ENCODE measurements at places on chromosomes 3 and 15.

GRCh38 chr3:148998715-148999423 is 7.5 kb downstream of the GYG1 start:
- DNase-seq, result no peak

GRCh38 chr15:31049682-31050615 is 51.6 kb downstream of the TRPM1 start:
- DNase-seq, result no peak

DNA sequence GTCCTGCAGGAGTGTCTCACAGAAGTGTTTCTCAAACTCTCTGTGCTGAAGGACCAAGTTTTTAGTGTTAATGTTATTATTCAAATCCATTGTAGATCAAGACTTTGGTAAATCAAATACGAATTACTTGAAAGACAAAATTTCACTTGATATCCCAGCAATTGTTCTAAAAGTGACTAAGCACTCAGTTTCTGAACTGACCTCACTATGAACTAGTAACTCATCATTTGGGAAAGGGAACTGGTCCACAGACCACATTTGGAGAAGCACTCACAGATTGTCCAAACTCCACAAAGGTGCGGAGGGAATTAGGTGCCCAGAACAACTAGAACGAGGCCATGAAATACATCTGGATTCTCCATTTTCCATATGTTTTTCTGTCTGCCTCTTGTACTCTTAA is 25.6 kb downstream of the FAM43A start:
- DNase-seq, result no peak

- DNase-seq, result no peak
Measured at GRCh38 chr15:68818066-68818768, 2.5 kb downstream of the ANP32A start.

GRCh38 chr15:31271224-31271635 is 55.4 kb upstream of the KLF13 start:
- DNase-seq, result no peak

DNA sequence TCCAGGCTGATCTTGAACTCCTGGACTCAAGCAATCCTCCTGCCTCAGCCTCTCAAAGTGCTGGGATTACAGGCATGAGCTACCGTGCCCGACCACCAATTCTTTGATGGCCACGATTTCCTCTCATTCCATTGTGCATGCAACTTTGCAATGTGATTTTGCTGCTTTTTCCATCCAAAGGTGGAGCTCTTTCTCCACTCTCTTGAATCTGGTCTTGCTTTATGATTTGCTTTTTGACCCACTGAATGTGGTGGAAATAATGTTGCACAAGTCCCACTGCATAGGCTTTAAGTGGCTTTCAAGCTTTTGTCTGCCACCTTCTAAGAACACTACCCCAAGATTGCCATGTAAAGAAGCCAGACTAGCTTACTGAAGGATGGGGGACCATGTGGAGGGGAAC is 10.6 kb downstream of the RPS27L start:
- DNase-seq, result no peak

DNA sequence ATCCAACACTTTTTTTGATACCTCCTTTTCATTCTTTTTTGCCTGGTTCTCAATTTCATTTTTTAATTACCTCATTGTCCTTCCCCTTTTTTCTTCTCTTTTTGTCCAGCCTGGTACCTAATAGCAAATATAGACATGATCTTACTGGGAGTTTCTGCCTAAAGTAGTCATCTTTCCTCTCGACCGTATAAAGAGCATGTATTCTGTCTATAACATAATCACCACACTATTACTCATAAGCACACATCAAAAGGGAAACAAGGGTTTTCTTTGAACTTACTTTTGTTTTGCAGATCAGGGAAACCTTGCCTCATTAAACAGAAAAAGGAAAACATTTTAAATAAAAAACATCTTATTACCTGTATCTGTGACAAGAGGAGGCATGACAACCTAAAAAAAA is 33.0 kb downstream of the FAM98B start:
- DNase-seq, result no peak

DNA sequence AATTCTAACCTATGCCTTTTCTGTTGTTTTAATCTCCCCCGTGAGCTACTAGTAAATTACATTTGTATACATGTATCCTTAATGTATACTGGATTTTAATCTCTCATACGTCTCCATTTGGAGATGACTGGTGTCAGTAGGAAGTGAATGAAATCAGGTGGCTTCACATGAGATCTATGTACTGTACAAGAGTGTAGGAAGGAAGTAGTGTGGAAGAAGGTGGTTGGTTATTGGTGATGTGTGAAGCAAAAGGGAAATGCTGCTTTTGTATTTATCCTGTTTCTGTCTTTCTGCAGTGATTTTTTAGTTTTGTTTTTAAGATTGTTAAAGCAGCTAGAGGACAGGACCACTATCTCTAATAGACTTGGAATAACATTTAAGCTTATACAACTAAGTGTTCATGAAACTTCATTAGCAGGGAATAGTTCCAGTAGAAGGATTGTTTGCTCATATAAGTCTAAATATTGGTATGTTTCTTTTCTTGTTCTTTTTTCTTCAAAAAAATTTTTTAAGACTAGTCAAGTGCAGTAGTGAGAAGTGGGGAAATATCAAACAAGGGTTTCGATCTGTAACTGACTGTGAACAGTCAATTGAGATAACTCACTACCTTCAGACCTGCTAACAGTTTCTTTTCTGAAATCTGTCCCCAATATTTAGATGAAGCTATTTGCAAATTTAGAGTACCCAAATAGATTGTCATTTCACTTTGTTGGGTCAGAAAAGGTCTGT is 15.3 kb downstream of the SNX1 start:
- no peak for DNase-seq

DNA sequence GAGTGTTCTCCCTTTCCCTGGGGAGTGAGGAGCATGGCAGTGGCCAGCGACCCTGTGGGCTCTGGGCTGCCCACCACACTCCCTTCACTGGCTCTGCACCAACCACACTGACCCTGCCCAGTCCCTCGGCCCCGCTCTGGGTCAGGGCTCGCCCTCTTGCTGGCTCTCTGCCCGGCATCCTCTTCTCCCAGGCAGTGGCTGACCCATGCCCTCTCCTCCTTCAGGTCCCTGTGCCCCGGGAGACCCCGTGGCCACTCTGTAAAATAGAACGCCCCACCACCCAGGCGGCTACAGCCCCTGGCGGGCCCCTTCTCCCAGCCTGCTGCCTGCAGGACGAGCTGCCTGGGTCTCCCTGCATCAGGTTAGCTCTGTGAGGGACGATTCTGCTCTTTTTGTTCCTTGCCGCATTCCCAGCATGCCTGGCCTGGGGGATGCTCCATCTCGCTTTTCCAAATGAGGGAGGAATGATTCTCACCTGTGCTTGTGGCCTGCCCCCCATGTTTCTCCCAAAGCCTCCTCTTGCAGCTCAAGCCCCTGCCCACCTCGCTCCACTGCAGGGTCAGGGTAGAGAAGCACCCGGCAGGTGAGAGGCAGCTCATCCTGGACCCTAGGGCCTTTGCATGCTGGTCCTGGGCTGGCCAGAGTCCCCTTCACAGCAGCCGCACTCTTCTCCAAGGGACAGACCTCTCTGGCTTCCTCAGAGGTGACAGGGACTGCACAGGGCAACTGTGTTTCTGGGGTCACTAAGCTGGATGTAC is 14.5 kb upstream of the CFAP100 start:
- DNase-seq, result no peak

DNA sequence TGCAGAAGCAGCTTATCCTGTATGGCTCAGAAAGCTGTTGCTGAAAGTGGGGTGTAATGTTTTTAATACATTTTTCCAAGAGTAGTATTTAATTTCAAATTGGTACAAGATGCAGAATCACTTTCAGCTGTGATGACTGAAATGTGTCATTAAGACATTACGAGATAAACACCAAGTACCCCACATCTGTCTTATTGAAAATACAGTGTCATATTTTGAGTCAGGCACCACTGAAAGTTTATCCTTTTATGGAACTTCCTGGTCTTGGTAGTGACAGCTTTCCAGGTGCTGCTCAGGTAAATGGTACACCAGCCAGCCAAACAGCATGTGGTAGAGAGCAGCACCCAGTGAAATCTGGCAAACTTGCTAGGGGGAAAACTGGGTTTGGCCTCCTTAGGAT is 16.9 kb downstream of the ASTE1 start:
- DNase-seq, result no peak

GRCh38 chr15:52179278-52180195 is 11.7 kb downstream of the GNB5 start:
- DNase-seq, result peak; percentile 12

DNA sequence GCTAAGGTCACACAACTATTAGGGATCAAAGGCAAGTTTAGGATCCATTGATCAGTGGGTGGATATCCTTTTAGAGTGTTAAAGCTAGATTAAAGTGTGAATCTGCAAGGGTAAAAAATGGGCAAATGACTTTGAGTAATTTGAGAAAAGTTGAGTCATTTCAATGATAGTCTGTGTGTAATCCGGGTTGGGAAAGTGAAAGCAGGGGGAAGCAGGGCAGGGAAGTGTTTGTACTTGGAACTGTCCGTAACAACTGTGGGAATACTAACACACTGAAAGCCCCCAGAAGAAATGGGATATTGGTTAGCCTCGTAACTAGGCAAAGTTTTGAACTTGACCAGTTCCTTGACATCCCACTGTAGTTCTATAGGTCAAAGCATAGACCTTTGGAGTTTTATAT is 187.2 kb upstream of the SLITRK3 start:
- DNase-seq, result no peak
